ENCODE measurements at places on chromosomes 16 and 17.

- no peak for DNase-seq
Measured at GRCh38 chr17:74235040-74235581, 21.7 kb downstream of the TTYH2 start.

- no peak for DNase-seq
Measured at GRCh38 chr16:12113523-12114345, 137.2 kb downstream of the SNX29 start.

- no peak for DNase-seq
Measured at GRCh38 chr16:24497440-24497839, 41.9 kb upstream of the RBBP6 start.

- DNase-seq: no peak
Measured at GRCh38 chr16:586047-586644, 3.7 kb upstream of the RAB40C start.

- no peak for DNase-seq
Measured at GRCh38 chr17:28860363-28860808, 5.6 kb downstream of the ERAL1 start.

GRCh38 chr17:34009912-34010311 lies 245.2 kb upstream of the CCL2 start:
- no peak for DNase-seq

- no peak for DNase-seq
Measured at GRCh38 chr16:74657870-74658642, 8.6 kb downstream of the RFWD3 start.

- DNase-seq: no peak
Measured at GRCh38 chr17:33113276-33113990, 121.8 kb downstream of the SPACA3 start.

- no peak for DNase-seq
Measured at GRCh38 chr16:79728048-79728922, 127.7 kb upstream of the MAF start.

GRCh38 chr16:11219178-11219577 lies 36.8 kb downstream of the SOCS1 start:
- DNase-seq: no peak

DNA sequence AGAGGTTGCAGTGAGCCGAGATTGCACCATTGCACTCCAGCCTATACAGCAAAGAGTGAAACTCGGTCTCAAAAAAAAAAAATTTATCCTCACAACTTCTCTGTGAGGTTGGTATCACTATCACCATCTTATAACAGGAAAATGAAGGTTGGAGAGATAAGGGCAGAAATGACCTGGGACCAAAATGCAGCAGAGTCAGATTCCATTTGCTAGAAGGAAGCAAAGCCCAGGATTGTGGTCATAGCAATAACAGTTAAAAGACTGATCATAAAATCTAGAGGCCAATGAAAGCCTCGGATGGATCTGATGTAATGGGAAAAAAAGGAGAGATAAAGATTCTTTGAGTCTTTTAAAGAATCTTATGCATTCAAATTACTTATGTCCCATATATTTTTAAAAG lies 69.6 kb upstream of the TEKT1 start:
- DNase-seq: no peak

- DNase-seq: no peak
Measured at GRCh38 chr17:79779661-79780365, 1.9 kb downstream of the CBX2 start.

- no peak for DNase-seq
Measured at GRCh38 chr17:45963889-45964288, 35.2 kb upstream of the STH start.

DNA sequence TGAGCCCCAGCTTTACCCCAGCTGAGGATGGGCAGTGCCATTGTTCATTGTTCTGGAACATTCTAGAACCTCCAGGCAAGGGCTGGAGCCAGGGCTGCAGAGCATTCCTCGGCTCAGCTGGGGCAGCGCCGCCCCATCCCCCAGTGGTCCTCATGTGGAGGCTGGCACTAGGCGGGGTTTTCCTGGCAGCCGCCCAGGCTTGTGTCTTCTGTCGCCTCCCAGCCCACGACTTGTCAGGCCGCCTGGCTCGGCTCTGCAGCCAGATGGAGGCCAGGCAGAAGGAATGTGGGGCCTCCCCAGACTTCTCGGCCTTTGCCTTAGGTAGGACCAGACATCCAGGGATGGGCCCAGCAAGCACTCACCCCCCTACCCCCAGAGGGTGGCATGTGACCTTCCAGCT lies at the start of gene TMEM95:
Gene TMEM95, plus strand, starts transcription at position 104 of the 400 bp plus-strand sequence. Its CDS starts 49 bp downstream, at position 153.
- no peak for DNase-seq

DNA sequence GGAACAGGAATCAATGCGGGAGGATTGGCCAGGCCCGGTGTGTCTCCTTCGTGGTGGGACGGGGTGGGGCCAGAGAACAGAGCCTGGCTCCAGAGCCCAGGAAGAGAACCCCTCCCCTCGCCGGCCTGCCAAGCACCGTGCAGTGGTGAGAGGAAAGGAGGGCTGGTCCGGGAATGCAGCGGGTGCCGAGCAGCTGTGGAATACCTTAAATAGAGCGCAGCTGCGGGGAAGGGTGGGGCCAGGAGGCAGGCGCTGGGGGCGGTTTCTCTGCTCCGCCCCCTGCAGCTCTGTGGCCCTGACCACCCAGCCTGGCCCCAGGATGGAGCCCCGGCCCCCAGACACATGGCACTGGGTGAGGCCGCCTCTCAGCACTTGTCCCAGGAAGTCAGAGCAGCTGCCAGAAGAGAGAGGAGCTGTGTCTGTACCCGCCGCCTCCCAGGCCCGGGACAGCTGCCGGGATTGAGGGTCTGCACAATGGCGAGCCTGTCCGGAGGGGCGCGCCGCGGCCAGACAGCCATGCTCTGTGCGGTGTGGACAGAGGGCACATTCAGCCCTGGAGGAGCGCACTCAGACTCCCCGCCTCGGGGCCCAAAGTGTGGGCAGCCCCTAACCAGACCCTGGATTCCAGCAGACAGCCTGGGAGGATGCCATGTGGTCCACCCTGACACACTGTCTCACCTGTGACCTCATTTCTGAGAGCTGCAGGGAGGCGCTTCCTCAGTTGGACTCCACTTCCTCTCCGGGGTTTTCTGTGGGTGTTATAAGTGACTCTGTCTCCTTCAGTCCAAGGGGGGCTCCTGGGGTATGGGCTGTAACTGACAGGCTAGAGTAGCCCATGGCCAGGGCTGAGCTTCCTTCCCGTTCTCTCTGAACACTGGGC lies 268.8 kb downstream of the SEC14L1 start:
- no peak for DNase-seq

DNA sequence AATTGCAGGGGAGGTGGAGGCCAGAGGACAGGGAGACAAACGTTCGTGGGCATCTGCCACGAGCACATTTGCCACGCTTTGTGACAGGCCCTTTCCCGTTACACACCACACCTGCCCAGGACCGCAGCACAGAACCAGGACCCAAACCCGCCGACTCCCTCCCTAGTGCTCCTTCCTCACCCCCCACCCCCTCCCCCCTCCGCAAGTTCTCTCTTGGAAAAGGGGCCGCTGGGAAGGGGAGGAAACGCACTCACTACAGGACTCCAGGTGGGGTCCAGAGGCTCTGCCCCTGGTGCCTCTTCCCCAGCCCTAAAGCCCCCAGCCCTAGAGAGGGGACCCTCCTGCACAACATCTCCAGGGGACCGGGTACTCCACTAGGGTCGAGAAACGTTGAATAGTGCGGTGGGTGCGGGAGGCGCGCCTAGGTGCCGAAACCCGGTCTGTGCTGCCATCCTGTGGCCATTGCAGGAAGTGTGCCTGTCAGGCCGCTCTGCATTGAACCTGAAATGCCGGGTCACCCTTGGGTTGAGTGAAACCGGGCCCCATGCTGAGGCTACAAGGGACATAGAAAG lies 21.9 kb upstream of the EIF1 start:
- peak; percentile 83 for DNase-seq

DNA sequence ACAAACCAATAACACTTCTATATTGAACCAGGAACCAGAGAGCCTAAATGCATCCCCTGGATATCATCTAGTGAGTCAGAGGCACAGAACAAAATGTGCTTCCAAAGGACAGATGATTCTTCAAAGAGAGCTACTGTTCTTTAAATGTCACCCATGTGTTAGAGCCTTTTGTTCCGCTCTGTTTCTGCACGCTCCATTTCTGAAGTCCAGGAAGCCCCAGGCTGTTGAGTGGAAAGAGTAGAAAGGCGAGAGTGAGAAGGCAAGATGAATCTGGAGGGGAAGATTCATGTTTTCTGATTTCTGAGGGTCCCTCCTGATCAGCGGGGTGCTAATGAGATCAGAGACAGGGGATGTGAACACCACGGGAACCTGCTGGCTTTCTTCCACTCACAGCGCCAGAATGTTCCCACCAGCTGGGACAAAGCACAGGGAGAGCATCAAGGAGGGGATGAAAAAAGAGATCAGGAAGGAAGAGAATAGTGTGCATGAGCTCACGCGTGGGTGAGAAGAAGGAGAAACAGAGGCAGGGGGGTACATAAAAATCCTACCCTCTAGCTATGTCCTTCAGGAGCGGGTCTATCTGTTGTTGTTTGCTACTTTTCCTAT lies 559.9 kb upstream of the HSBP1 start:
- no peak for DNase-seq

GRCh38 chr16:80463326-80463725 lies 77.5 kb upstream of the DYNLRB2 start:
- no peak for DNase-seq

DNA sequence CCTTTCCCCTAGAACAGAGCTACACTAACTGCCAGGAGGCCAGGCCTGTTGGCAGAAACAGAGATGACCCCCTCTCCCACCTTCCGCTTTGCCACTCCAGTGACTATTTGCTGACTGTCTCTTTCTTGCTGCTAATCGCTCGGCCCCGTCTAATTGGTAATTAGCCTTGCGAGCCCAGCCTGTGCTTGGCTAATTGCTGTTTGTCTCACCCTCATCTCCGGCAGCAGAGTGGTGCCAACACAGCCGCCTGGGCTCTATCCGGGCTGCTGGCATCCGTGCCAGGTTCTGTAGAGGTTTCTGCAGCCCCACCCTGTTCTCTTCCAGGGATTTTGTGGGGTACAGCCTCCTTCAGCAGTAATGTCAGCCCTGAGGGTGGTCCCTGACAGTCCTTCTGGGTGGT lies 27.4 kb upstream of the PHB1 start:
- DNase-seq: no peak

- DNase-seq: no peak
Measured at GRCh38 chr16:51072591-51072990, 78.5 kb downstream of the SALL1 start.

DNA sequence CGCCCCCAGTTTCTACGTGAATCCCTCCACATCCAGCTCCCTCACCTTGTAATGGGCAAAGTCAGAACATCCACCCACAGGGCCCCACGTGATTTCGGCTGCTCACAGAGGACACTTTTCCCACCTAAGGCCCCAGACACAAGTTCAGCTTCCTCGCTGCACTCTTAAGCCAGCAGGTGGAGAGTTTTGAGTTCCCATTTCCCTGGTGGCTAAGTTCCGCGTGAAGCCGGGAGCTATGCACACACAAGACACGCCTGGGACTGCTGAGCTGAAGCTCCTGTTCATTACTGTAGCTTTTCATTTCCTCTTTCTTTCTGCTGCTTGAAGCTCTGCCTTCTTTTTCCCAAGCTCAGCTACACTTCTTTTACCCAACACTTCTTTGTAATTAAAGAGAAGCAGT lies 273.8 kb downstream of the NPIPA8 start:
- DNase-seq: no peak

GRCh38 chr17:67759355-67760171 lies 41.8 kb downstream of the NOL11 start:
- no peak for DNase-seq

- no peak for DNase-seq
Measured at GRCh38 chr17:6948562-6948961, 47.3 kb upstream of the ALOX12 start.

- DNase-seq: no peak
Measured at GRCh38 chr16:72372087-72373045, 200.4 kb upstream of the PMFBP1 start.

- no peak for DNase-seq
Measured at GRCh38 chr16:14011846-14012245, 59.3 kb upstream of the MRTFB start.

DNA sequence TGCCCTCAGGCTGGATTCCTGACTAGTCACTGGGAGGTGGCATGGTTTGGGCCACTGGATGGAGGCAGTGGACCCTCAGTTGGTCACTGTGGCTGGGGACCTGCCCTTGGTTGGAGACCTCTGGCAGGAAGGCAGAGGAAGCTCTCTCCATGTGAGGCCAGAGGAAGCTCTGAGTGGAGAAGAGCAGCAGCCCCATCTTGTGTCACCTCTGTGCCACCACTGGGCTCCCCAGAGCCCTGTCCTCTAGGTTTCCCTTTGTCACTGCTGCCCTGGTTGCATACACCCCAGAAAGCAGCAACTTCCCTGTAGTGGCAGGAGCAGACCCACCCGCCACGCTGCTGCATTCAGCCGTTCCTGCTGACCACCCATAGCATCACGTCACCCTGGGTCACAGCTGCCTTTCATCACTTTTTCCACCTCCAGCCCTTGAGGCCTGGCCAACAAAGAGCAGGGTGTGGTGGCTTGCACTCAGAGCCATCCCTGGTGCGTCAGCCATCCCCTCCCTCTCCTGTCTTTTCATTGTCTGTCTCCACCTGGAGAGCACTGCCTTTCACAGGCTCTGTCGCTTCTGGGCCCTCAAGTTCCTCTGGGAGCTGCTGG lies 11.9 kb downstream of the CTRL start:
- no peak for DNase-seq

DNA sequence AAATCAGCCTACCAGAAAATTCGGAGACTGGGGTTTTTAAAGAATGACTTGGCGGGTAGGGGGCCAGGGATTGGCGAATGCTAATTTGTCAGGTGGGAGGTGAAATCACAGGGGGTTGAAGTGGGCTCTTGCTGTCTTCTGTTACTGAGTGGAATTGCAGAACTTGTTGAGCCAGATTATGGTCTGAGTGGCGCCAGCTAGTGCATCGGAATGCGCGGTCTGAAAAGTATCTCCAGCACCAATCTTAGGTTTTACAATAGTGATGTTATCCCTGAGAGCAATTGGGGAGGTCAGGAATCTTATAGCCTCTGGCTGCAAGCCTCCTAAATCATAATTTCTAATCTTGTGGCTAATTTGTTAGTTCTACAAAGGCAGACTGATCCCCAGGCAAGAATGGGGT lies 762 bp upstream of the RBL2 start:
- DNase-seq: no peak

GRCh38 chr16:12646490-12647274 lies 157.0 kb downstream of the CPPED1 start:
- peak; percentile 12 for DNase-seq

- no peak for DNase-seq
Measured at GRCh38 chr16:31714903-31715504, 158.6 kb upstream of the ZNF267 start.

- DNase-seq: peak; percentile 16
Measured at GRCh38 chr17:38333635-38334295, 10.0 kb downstream of the GPR179 start.

- no peak for DNase-seq
Measured at GRCh38 chr17:38451840-38452529, 23.7 kb downstream of the ARHGAP23 start.

- DNase-seq: no peak
Measured at GRCh38 chr17:45413498-45413923, 19.2 kb downstream of the ARHGAP27 start.

DNA sequence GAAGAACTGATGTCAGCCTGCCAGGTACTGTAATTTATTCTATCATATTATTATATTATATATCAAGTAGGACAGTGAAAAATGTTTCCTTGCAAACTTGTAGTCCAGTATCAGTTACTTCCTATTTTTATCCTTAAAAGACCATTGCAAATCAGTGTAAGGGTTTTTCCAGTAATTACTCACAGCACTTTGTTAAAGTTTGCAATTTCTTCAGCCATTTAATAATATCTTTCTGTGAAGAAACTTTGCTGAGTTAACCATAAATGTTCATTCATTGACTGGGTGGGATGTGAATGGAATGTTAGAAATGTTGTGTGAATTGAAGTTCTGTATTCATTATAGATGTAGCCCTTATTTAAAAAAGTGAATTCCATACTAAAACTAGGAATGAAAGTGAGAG lies 26.7 kb downstream of the HAPSTR1 start:
- no peak for DNase-seq

- no peak for DNase-seq
Measured at GRCh38 chr17:18176176-18176575, 7.5 kb upstream of the ALKBH5 start.

Measured in activated CD4-positive, alpha-beta T cell treated with anti-CD3 and anti-CD28 coated beads for 4 hours (primary cell).